ENCODE measurements at places on chromosomes 1 and 21. TPM values are rescaled to one million over a fixed set of nuclear protein-coding genes. Genes with fewer than 3 reads are reported as not detected.

The PADI2 gene
- 110 TPM for polyA plus RNA-seq

The SPRR4 gene
- polyA plus RNA-seq, result not detected

The MCOLN2 gene
- not detected for polyA plus RNA-seq

The OR2L8 gene
- polyA plus RNA-seq, result not detected

The LRRIQ3 gene
- polyA plus RNA-seq, result 0.41 TPM

The LCA5L gene
- polyA plus RNA-seq, result 0.17 TPM

Data from brain (organoid and tissue), 16 donors.